Aorta (tissue), 5 donors: ENCODE measurements at places on chromosomes 16 and 17. TPM values are rescaled to one million over a fixed set of nuclear protein-coding genes. Genes with fewer than 3 reads are reported as not detected.
A peak's percentile ranks its signal among the peaks of the same experiment; 100 is the strongest.

DNA sequence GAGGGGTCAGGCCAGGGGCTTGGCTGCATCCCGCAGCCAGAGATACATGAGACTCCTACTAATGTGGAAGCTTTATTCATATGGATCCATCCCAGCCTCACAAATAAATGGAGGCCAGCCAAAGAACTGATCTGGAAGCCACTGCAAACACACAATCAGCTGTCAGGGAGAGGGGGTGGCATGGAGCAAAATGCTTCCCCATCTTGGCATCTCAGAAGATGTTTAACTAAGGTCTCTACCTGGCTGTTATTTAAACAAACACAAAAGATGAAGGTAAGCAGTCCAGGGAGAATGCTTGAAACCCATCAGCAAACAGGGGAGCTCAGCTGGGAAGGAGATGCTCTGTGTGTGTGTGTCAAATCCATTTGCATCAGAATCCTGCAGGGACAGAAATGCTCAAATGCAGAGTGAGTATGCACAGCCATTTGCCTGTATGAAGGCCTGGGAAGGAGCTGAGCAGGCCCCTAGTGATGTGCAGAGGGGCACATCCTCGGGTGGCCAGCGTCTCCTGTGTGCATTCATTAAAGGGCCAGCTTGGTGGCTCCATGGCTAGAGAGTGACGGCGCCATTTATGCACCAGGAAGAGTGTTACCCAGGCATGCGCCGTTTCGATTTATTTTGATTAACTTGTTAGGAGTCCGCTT lies 34.2 kb upstream of the IRX3 start:
- DNase-seq = no peak

DNA sequence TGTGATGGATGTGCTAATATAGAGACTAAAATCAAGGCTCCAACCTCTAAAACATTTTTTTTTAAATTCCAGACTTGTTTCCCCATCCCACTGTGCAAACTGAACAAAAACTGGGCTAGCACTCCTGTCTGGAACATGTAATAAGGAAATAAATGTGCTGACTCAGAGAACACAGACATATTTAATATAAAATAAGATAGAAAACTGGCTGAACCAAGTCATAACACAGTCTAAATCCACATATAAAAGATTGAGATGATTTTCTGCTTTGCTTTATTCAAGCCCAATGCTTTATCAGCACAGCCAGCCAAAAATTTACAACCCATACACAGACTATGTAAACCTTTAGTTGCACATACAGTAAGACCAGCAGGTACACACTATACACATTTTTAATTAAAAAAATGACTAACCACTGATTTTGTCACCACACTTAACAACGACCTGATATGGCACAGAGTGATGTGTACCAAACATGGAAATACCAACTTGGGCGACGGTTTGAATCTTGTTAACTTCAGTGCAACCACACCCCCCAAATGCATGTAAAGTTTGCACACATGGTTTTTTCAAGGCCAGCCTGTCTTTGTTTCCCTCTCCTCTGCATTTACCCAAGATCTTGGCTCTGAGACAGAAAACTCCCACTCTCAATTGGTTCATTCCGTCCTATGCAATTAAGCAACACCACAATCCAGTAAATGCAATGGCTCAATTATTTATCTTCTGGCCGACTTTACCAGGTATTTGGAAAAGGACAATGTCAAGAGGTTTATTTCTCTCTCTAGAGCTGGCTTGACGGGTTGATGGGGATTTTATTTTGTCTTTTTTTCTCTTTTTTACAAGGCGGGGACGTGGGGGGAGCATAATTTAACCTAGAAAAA lies 1.2 kb downstream of the STAT3 start:
- no peak for DNase-seq

DNA sequence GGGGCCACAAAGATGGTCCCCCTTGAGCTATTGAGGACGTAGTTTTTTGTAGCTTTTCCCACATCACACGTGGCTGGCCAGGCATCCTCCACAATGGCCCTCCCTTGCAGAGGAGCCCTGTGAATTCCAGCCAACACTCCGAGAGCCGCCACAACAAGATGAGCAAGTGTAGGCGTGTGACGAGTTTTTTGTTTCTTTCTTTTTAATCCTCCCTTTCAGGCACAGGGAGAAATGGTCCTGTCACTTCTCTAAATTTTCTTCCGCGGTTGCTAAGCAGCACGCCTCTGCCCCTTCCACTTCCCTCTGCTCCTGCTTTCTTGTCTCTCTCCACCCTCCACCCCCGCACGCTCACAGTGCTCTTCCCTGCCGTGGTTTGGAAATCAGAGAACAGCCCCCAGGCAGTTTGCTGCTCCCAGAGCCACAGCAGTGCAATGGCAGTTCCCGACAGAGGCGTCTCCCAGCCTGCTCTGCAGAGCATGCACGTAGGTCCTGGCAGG lies 68.0 kb upstream of the MRTFB start:
- peak; percentile 83 for DNase-seq

PHAF1 gene
- 20.7 TPM for total RNA-seq

DNA sequence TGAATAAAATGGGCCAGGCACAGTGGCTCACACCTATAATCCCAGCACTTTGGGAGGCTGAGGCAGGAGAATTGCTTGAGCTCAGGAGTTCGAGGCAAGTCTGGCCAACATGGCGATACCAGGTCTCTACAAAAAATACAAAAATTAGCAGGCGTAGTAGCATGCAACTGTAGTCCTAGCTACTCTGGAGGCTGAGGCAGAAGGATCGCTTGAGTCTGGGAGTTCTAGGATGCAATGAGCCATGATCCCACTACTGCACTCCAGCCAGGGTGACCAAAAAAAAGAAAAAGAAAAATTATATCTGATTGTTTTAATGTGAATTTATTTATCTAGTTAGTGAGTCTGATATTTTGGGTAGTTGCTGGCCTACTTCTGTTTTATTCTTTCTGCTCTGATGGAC lies 7.0 kb downstream of the IL34 start:
- no peak for DNase-seq

CAMTA2 gene
- total RNA-seq = 62.2 TPM

GRCh38 chr17:76914937-76915336 lies 46.7 kb downstream of the MGAT5B start:
- DNase-seq = no peak
